ENCODE measurements at places on chromosomes 2 and 18.

DNA sequence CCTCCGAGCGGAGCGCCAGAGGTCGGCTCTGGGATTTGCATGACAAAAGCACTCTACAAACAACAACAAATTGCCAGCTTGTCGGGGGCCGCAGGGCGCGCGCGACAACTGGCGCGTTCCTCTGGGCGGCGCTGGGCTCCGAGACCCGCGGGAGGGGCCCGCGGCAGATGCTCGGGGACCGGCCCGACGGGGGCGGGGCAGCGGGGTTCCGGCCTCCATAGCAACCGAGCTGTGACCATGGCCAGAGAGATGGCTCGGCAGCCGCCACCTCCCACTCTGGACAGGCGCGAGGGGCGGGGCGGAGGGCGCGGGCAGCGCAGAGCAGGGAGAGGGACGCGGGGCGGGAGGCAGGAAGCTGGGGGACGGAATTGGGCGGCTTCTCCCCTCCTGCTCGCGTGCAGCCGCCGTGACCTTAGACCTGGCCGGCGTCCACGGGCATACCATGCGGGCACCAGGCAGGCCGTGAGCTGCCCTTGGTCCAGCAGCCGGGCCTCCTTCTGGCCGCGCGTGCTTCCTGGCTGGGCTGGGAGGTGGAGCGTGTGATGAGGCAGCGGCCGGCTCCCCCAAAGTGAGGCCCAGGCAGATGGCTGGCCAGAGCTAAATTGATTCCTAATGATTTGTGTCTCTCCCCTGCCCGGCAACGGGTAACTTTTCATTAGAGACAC is 171.5 kb downstream of the CELF4 start:
- no peak for DNase-seq

DNA sequence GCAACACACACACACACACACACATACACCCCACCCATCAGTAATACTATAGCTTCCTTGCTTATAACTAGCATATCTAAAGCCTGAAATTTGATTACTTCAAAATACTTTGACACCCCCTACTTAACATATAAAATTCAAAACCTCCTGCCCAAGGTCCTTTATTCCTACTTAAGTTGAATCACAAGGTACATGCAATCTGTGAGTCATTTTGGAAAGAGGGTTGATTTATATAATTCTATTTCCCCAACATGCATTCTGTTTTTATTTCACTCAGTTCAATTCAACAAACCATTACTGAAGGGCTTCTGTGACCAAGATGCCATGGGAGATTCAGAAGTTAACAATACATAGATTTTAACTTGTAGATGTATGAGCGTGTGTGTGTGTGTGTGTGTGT is 420.7 kb downstream of the METTL4 start:
- no peak for DNase-seq

DNA sequence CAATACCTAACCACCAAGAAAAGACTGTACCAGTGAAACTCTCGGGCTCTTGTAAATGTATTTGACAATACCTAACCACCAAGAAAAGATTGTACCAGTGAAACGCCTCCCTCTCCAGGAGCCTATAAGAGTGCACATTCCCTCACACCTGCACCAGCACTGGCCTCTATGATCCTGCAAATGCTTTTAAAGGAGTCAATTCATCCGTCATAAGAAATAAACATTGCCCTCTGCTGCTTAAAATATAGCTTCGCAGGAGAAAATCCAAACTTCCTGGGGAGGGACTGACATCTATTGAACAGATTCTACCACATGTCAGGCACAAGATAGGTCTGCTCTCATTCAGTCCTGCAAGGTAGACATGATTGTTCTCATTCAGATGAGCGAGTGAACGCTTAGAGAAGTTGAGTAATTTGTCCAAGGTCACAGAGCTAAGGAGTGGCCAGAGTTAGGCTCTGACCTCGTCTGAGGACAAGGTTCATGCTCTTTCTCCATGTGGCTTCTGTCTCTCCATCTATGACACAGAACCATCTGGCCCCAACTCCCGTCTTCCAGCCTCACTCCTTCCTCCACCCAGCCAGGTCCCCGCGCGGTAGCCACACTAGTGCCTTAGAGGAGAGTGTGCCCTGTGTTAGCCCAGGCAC is 38.7 kb downstream of the MCFD2 start:
- no peak for DNase-seq

DNA sequence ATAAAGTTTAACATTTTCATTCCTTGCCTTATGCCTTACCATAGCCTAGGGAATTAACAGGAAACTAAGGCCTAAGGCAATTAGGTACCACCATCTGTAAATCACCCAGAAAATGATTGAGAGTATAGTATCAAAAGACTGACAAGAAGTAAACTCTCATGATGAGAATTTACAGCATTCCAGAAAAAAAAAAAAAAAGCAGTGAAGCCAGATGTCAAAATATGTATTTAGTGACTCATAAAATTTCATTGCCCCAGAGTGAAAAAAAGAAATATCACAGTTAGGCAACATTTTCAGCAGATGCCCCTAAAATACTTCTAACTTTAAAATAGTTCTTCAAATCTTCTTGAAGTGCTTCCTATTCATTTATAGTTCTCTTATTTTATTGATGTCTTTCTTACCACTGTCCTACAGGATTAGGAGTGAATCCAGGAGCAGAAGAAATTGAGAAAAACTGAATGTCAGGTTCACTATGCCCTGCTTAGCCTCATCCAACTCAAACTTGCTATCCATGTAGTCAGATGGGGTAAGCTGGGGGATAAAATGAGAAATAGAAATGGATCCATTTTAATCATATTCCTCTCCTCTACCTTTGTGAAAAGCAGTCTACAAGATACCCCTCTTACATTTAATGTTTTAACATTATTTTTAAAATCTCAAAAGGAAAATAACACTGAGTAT is 57.3 kb upstream of the TANK start:
- DNase-seq, result no peak

DNA sequence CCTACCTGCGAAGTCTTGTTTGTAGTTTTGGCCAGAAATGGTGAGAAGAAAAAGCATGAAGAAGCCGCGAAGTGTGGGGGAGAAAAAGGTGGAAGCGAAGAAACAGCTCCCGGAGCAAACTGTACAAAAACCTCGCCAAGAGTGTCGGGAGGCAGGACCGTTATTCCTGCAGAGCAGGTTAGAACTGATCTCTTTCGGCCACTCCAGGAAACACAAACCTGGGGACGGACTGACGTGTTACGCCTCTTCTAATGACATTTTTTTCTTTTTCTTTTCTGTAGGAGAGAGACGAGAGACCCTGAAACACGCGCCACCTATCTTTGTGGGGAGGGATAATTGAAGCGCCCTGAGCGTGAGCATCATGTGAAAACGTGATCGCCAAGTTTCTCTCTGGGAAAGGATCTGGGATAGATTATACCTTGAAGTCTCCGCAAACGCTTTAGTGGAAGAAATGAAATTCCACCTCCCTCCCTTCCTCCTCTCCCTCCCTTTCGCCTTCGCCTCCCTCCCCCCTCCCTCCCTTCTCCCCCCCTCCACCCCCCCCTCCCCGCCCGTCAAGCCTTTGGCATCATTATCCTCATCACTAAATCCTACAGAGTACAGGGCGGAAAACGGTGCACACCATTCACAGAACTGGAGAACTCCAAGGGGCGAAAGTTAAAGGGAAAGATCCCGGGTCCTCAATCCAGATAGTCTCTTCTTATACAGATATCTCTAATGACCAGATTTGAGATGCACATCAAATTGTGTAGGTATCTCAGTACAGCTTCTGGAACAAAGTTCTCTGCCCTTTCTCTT is at the start of gene ZEB2:
ZEB2 (minus strand) TSS at position 186 of the 798 bp plus-strand sequence. CDS start 2,769 bp downstream, outside the sequence.
- DNase-seq, result no peak

All from stimulated activated CD8-positive, alpha-beta memory T cell treated with anti-CD3 and anti-CD28 coated beads, Interleukin-4, amount 100 ng/mL, for 1 hour (primary cell).